KBM-7 (cell line): ENCODE measurements at places on chromosomes 6 and 20.

DNA sequence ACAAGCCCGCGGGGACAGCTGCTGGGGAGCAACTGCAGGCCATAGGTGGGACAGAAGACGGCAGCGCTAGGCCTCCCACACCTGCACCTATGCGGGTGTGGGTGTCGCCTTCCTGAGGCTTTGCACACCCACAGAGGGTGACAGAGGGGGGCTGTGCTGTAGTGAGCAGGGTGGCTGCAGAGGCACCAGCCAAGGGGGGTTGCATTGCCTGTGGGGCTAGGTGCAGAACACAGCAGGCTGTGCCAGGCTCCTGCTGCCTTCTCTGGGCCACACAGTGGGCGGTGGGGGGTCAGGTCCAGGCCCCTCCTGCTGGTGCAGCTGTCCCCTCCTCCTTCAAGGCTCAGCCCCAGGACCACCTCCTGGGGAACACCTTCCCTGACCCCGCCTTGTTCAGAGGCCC is 75.7 kb downstream of the WDR27 start:
- no peak for DNase-seq

- DNase-seq: peak; percentile 25
Measured at GRCh38 chr6:47733879-47734558, 35.6 kb downstream of the ADGRF4 start.

DNA sequence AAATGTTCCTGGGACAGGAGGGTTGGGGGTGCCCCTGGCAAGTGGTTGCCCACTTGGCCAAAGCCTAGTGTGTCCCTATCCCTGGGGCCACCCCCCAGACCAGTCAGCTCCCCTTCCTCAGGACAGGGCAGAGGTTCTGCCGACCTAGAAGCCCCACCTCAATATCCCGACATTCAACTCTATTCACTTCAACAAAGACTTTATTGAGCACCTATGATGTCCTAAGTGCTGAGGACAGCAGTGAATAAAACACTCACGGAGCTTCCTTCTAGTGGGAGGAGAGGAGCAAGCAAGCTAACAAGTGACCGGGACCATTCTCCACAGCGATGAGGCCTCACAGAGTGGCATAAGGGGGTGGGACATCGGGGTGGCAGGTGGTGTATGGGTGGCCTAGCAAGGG is 52.7 kb downstream of the GRM4 start:
- DNase-seq: no peak

GRCh38 chr20:47676219-47676721 is 109.0 kb downstream of the SULF2 start:
- no peak for DNase-seq

- no peak for DNase-seq
Measured at GRCh38 chr6:19268718-19269117, 568.5 kb upstream of the ID4 start.

DNA sequence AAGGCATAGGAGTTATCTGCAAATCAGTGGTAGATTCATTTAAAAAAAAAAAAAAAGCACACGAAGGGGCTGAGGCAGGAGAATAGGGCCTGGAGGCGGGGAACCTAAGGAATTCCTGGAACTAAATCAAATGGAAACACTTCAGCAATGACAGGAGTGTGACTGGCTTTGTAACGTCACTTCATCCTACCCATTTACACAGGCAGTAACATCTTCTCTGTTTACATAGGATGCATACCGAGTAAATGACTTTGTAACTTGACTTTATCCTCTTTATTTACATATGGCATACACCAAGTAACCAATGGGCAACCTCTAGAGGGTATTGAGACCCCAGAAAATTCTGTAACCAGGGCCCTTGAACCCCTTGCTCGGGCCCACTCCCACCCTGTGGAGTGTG is 56.4 kb upstream of the IYD start:
- no peak for DNase-seq

DNA sequence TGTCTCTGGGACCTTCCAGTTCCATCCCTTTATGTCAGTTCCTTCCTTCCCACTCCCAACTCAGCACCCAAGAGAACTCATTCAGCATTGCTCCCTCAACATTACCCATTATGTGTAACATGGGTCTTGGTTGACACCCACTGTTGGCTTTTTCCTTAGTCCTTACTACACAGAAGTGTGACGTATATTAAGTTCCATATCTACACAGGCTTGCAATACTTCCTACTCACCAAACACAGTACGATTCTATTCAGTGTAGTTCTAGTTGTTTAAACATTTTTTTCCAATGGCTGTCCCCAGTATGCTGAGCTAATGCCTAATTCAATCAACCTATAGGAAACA is 37.7 kb downstream of the ARHGAP18 start:
- DNase-seq: no peak

- DNase-seq: no peak
Measured at GRCh38 chr6:48713612-48714011, 602.6 kb upstream of the PTCHD4 start.

DNA sequence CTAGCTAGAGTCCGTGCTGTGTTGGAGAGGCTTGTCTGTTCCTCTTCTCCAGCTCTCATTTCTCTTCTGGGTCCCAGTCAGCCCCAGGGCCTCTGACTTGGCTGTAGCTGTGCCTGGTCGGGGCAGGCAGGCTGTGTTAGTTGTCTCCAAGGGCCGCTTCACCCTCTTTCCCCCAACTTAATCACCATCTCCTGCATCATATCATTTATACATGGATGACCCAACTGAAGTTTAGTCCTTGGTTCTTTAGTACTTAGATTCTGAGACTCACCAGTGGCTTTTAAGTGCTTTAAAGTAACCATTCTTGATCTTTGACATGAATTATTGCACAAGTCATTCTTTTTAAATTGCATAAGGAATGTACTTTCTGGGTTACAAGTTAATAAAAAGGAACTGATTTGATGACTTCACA is 127.3 kb downstream of the RTN4IP1 start:
- no peak for DNase-seq

- DNase-seq: no peak
Measured at GRCh38 chr6:43276577-43277305, 21.3 kb upstream of the SLC22A7 start.

- no peak for DNase-seq
Measured at GRCh38 chr20:4708856-4709255, 12.9 kb upstream of the PRND start.

GRCh38 chr6:5277589-5277988 is 16.3 kb downstream of the FARS2 start:
- DNase-seq: no peak

DNA sequence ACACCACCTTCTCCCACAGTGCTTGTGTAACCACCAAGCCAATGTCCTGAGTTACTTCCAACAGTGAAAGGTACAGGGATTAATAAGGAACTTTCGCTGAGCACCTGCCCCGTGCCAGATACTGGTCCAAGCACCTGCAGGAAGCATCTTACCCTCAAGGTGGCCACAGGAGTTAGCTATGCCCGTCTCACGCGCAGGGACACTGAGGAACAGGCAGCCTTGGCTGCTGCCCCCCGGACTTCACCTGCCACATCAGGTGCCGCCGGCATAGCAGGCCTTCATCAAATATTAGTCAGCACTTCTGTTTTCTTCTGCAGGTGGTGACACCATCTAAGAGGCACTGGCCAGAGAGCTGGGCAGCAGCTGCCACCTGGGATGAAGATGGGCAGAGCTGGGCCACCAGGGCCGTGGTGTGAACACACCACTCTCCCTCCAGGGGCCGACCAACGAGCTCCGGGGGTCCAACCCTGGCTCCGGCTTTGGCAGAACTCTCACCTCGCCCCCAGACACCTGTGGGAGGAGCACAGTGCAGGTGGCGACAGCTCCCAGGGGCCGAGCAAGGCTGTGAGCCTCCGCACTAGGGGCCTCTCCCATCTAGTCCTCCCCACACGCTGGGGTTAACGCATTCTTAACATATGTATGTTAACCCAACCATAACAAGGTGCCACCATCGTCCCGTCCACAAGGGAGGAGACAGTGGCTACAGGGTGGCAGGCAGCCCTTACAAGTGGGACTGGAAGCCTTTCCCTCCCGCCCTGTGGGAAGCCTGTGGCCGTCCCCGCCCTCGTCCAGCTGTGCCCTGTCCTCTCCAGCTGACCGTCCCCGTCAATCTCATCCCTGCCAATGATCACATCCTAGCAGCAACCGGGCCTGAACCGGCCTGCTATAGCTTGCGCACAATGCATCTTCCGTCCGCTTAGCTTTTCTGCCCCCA is 2.9 kb upstream of the PPDPF start:
- DNase-seq: no peak

GRCh38 chr20:22431419-22431818 is 153.0 kb downstream of the FOXA2 start:
- no peak for DNase-seq

DNA sequence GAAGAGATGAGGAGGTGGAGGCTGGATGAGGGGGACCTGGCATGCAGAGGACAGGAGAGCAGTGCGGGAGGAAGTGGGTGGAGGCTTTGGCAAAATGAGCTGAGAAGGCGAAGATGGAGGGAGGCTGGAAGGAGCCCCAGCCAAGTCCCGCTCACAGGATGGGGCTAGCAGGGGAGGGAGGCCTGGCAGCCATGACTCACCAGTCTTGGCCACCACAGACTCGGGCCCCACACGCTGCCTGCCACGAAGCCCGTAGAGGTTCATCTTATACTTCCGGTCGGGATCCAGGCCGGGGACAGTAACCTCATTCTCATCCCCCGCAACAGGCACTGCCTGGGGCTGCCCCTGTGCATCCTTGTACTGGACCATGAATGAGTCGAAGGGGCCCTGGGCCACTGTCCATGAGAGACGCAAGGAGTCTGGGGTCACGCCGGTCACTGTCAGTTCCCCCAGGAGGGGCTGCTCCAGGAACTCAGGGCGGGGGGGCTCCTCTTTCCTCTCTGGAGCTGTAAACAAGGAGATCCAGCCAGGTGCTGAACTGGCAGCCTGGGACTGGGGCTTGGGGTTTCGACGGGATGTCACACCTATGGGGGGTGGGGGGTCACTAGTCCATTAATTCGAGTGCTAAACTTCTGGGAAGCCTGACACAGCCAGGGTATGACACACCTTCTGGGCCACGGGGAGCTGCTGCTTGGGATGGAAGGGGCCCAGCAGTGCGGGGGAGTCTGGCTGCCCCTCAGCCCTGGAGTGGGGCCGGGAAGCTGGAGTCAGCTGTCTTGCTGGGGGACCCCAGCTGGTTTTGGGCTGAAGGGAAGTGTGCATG is 27.8 kb downstream of the TNXB start:
- peak; percentile 44 for DNase-seq

DNA sequence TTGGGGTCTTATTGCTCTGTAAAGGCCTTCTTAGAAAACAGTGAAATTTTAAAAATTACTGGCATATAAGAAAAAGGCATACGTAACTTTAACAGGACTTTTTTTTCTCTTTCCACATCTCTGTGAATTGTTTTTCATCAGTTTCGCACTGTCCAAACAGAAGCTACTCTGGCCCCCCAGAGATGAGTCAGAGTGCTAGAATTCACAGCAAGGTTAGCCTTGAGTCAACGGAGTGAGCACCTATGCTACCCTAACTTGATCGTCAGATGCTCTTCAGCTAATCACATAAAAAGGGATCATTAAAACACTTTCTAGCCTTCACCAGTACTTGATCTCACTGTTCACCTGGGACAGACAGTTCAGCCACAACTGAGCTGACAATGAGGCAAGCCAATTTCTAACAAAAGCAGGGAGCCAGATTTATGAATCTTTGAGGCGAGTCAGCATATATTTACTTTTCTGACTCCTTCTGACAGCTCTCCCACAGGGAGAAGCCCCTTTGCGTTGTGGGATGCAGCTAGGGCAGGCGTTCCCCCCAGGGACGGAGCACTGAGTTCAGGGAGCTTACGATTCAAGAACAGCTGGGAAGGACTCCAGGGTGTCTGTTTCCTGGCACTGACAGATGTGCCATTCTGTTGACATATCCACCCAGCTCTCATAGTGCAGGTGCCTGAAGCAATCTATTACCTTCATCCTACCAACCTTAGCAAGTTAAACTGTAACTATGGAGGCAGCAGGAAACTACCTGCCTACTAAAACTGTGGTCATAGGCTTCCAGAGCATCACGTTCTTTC is 46.4 kb upstream of the SPDEF start:
- no peak for DNase-seq

DNA sequence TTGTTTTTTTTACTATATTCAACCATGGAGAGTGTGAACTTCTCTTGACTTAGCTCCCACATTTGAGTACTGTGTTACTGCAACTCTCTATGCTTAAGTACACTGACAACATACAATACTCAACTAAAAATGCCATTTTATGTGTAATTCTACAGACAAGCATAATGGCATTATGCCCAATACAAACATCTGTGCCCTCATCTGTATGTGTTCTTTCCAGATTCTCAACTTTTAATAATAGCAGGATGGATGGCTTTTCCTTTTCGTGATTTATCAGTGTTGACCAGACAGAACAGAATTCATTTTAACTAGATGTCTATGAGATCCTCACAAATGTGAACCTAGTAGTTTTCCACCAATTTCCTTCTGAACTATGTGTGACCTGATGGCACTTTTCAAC is 84.2 kb upstream of the MARCKS start:
- DNase-seq: no peak

DNA sequence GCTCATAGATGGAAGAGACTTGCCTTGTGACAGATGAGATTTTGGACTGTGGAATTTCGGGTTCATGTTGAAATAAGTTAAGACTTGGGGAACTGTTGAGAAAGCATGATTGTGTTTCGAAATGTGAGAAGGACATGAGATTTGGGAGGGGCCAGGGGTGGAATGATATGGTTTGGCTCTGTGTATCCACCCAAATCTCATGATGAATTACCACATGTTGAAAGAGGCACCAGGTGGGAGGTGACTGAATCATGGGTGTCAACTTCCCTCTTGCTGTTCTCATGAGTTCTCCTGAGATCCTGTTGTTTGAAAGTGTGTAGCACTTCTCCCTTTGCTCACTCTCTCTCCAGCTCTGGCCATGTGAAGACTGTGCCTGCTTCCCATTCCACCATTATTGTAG is 17.9 kb downstream of the AHI1 start:
- no peak for DNase-seq

- no peak for DNase-seq
Measured at GRCh38 chr20:53595018-53595378, 1.4 kb upstream of the ZNF217 start.

- DNase-seq: no peak
Measured at GRCh38 chr6:127342296-127342945, 988 bp downstream of the ECHDC1 start.

- peak; percentile 30 for DNase-seq
Measured at GRCh38 chr6:158793432-158793831, 25.7 kb downstream of the EZR start.

DNA sequence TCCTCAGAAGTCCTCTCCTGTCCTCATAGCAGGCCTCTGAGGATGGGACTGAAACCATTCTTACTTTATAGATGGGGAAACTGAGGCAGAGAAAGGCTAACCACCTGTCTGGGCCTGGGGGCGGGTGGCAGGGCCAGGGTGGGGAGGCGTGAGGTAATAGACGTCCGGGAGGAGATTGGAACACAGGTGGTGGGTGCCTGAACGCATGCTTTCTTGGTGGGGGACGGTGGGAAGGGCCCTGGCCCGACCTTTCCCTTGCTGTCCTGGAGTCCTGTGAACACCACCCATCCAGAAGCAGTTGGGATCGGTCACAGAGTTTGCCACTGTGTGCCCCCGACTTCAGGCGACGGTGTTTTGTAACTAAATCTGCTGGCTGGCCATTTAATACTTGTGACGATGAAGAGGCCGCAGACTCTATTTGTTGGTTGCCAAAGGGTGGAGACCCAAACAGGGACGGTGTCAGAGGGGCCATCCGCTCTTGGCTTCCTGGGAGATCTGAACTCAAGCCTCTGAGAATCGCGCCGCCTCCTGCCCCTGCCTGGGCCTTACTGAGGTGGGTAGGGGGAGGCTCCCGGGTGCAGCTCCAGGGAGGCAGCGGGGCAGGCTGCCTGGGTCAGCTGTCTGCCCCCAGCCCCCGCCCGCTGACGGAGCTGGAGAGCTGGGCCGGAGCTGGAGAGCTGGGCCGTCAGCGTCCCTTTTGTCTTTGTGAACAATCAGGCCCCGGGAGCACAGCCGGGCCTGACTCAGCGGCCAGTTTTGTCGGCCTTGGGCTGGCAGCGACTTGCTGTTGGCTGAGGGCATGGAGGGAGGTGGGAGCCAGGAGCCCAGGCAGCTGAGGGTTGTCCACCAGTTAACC is 4.1 kb downstream of the RBM38 start:
- no peak for DNase-seq
